Retinal pigment epithelial cell (primary cell): ENCODE measurements at places on chromosomes 16 and 17.
A peak's percentile ranks its signal among the peaks of the same experiment; 100 is the strongest.

GRCh38 chr16:27238016-27238587 is 30.5 kb downstream of the NSMCE1 start:
- no peak for DNase-seq

GRCh38 chr17:82665891-82666290 is 17.6 kb upstream of the WDR45B start:
- no peak for DNase-seq

- no peak for DNase-seq
Observed at GRCh38 chr17:71726341-71726740, 394.5 kb upstream of the SOX9 start.

- no peak for DNase-seq
Observed at GRCh38 chr17:81928544-81929252, 1.2 kb upstream of the MAFG start.

GRCh38 chr17:21377705-21378396 is 1.7 kb downstream of the KCNJ12 start:
- no peak for DNase-seq

GRCh38 chr17:69192754-69193153 is 35.9 kb downstream of the ABCA10 start:
- no peak for DNase-seq

- no peak for DNase-seq
Observed at GRCh38 chr17:50238601-50239280, 35.5 kb upstream of the TMEM92 start.

- no peak for DNase-seq
Observed at GRCh38 chr17:73267648-73268537, 6.2 kb upstream of the CPSF4L start.

DNA sequence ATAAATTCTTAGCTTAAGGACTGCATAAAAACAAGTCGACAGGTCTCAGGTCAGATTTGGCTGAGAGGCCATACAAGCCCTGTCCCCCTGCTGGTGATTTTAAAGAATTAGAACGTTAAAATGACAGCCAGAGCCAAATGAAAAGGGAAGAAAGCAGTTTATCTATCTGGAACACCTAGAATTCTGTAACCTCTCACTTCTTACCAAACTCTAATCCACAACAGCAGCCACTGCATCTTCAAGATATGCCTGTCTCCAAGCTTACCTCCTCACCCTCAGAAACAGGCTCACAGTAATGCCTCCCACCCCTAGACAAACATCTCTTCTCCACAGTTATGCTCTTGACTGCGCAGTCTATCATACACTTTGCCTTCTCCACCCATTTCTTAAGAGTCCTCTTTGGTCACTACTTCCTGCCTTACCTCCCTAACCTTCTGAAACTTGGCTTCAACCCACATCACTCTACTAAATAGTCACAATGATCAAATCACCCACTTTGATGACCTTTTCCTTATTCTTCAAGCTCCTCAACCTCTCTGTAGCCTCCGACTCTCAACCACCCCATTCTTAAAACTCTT is 14.2 kb downstream of the ANKFY1 start:
- no peak for DNase-seq

- no peak for DNase-seq
Observed at GRCh38 chr16:13633391-13633861, 286.5 kb upstream of the ERCC4 start.

GRCh38 chr17:12007466-12007865 is 10.2 kb upstream of the ZNF18 start:
- DNase-seq: no peak

DNA sequence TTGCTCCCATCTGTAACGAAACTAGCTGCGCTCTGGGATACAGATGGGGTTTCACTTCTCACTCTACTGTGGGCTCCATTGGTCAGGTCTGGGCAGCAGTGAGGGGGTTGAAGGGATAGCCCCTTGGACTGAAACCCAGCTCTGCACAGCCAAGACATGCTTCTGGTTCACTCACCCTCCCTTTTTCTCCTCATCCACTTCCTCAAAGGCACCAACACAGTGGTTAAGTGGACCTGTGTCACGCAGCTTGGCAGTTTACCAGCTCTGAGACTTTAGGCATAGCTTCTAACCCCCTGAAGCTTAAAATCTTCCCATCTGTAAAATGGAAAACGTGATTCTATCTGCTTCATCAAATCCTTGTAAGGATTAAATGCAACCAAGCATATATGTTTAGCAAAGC is 11.5 kb upstream of the KRT38 start:
- DNase-seq: no peak

DNA sequence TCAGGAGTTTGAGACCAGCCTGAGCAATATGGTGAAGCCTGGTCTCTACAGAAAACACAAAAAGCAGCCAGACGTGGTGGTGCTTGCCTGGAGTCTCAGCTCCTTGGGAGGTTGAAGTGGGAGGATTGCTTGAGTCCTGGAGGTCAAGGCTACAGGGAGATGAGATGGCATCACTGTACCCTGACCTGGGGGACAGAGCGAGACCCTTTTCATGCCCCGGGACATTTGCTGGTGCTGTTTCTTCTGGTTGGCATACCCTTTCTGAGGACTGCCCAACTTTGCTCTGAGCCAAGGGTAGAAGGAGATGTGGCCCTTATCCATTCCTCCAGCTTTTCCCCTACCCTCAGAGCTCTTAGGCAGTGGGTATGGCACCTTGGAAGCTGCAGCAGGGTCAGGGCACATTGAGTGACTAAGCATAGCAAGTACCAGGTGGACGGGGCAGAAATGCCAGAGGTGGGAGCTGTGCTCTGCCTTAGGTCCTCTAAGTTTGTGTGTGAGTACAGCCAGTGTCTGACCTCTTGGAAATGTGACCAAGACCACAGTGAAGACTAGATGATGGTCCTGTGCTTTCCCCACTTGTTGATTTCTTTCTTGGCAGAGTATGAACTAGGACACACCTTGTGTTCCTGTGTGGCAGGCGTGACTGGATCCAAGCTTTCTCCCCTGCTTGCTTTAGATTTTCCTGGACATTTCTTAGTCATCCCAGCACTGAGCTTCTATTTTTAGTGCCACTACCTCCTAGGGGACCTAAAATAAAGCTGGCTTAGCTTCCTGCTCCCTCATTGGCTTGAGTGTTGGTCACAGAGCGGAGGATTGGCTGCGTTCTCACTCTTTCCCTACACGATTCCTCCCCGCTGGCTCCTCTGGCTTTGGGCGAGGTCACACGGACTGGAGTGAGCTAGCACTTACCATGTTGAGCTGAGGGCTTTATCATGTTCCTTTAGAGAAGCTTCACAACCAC is 9.9 kb upstream of the EDC4 start:
- no peak for DNase-seq

DNA sequence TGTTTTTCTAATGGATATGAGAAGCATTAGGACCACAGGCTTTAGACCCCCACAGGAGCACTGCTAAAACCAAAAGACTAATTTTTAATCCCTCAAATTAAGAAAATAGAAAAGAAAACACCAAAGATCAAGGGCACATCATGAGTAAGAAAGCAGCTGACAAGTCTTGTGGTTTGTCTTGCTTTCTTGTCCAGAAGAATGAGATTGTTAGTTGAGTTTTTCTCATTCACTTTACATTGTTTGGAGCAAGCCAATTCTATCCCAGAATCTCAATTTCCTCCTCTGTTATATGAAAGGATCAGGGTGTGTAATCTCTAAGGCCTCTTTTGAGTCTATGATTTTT is 899.0 kb downstream of the KCNJ2 start:
- peak; percentile 47 for DNase-seq

DNA sequence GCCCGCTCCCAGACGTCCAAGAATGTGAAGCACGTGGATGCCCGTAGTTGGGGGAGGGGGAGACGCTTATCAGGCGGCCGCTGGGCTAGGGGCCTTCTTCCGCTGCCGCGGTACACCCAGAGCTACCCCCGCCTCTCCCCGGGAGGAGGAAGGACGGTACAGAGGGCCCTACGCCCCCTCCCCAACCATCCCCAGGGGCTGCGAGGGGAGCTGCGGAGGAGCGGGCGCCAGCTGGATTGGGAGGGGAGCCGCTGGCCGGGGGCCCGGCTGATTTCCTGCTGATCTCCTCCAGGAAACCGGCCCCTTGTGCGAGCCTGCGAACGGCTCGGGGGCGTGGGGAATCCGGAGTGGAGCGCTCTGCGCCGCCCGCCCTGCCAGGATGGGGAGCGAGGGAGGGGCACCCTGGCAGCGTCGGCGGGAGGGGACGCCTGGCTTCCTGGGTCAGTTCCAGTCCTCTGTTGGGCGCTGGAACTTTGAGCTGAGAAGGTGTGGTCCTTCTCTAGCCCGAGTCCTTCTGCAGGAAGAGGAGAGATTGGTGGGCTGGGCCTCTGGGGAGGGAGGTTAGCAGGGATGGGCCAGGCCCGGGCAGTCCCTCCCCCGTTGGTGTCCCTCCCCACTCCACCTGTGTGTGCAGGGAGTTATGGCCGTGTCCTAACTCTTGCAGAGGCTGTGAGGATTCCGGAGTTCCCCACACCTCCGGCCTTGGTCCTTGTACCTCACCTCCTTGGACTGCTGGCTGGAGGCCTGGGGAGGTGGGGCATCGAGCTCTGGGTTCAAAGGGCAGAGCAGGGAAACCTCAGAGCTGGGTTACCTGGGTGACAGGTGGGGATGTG is 19.2 kb downstream of the GJD3 start:
- no peak for DNase-seq

GRCh38 chr16:2520784-2521531 is 787 bp downstream of the AMDHD2 start:
- no peak for DNase-seq

DNA sequence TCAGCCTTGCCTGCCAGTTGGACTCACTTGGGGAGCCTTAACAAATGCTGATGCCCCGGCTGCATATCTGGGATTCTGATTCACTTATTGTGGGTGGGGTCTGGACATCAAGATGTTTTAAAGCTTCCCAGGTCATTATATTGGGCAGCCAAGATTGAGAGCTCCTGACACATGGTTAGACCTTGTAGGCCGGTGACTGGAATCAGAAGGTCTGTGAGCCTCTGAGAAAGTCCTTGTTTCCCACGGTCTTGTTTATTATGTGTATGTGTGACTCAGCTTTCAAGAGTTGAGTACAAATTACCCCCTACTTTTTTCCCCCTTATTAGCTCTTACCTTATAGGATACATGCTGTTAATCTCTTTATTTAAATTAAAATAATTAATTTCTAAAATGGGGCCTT is 103.5 kb downstream of the ABCC1 start:
- no peak for DNase-seq

- DNase-seq: no peak
Observed at GRCh38 chr17:12734926-12735325, 54.4 kb upstream of the ARHGAP44 start.

- DNase-seq: no peak
Observed at GRCh38 chr17:63035695-63036094, 69.7 kb downstream of the TANC2 start.

DNA sequence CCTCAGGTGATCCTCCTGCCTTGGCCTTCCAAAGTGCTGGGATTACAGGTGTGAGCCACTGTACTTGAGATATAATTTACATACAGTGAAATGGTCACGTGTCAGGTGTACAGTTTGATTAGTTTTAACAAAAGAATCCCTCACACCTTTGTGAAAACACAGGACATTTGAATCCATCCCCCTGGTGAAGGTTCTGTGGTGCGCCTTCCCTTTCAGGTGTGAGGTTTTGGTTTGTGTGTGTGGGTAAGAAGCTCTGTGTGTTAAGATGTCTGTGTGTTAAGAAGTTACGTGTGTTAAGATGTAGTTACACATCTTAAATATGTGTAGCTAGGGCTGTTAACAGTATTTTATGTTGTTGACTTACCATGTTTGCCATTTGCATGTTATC is 4.4 kb downstream of the SEC14L1 start:
- DNase-seq: no peak

- no peak for DNase-seq
Observed at GRCh38 chr17:73278465-73279453, 17.1 kb upstream of the CPSF4L start.

DNA sequence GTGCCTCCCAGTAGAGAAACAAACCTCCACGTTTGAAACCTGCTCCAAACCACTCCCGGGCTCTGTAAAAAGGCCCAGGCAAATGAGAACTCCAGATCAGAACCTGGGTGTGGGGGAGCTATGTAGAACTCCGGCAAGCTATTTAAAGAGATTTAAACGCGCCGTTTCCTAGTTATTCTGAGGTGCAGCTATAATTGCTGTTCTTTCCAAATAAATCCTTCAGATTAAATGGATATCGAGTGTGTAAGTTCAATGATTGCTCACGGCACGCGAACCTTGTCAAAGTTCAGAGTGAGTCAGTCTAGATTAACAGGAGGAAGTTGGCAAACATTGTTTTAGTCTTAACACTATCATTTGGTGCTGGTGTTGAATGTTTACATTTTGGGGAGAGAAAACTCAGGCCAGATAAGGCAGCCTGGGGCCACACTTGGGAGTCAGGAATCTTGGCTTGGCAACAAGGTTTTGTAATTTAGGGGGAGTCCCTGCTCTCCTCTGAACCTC is 92.9 kb upstream of the SALL1 start:
- DNase-seq: peak; percentile 25

DNA sequence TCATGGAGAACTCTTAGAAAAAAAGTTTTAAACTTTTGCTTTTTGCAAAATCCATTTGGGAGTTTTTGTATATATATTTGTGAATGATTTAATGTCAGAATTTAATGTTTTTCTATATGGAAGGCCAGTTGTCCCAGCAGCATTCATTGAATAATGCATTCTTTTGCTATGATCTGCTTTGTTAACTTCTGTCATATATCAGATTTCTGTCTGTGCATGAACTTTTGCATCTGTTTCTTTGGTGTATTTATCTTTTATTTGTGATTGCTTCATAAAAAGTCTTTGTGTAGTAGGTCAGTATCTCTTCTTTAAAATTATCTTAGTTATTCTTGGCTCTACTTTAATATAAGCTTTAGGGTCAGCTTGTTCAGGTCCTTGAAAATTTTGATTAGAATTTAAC is 84.2 kb downstream of the MAP2K4 start:
- no peak for DNase-seq

GRCh38 chr17:50094243-50094752 is 853 bp upstream of the PDK2 start:
- DNase-seq: no peak

DNA sequence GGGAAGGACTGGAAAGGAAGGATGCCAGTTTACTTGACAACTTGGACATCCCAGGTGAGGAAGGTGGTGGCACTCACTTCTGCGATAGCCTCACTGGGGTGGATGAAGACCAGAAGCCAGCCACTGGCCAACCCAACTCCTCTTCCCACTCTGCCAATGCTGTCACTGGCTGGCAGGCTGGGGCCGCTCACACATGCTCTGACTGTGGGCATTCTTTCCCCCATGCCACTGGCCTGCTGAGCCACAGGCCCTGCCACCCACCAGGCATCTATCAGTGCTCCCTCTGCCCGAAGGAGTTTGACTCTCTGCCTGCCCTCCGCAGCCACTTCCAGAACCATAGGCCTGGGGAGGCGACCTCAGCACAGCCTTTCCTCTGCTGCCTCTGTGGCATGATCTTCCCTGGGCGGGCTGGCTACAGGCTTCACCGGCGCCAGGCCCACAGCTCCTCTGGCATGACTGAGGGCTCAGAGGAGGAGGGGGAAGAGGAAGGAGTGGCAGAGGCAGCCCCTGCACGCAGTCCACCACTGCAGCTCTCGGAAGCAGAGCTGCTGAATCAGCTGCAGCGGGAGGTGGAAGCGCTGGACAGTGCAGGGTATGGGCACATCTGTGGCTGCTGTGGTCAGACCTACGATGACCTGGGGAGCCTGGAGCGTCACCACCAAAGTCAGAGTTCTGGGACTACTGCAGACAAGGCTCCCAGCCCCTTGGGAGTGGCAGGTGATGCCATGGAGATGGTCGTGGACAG is 4.5 kb downstream of the ZNF646 start:
- no peak for DNase-seq

GRCh38 chr17:30112794-30113193 is 3.8 kb upstream of the NSRP1 start:
- no peak for DNase-seq
